ENCODE measurements at places on chromosomes 2 and 18.

GRCh38 chr2:241272303-241273209 lies 42.9 kb downstream of the HDLBP start:
- DNase-seq, result peak; percentile 45

GRCh38 chr2:181005326-181005655 lies 24.9 kb downstream of the UBE2E3 start:
- no peak for DNase-seq

DNA sequence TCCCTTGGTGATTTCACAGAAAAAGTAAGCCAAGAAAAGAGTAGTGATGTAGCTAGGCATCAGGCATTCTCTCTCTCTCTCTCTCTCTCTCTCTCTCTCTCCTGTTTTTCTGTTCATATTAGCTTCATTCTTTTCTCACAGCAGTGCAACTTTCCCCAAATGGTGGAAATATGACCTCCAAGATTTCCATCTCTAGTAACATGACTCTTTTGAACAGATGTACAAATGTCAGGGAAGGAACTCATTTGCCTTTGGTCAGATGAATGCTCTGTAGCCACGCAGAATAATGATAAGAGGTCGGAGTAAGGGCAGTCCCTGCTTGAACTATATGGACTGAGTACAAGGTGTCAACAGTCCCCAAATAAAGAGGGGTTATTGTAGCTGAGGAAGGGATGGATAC lies 316.2 kb downstream of the GALNT13 start:
- DNase-seq, result no peak

DNA sequence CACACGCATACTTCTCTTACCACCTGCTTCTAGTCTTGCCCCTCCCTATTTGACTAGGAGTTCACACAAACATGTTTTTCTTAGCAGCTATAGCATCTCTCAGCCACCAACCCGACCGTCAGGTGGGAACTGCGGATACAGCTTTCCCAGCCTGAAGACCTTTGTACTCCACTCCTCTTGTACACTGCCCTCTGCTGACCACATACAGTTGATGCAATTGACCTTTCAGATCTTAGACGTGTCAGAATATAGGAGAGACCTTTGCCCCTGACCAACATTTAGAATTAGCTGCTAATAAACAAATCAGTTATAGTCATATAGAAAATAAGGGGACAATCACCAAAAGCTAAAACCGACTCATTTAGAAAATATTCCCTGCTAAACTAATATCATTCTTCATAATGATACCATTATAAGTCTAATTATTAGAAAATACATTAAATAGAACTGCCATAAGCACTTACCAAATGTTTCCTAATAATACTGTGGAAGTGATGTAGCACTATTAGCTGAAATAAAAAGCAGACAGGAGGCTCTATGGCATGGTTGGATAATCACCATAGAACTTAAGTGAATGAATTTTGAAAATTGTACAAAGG lies 208.4 kb downstream of the RAD51AP2 start:
- peak; percentile 91 for DNase-seq

DNA sequence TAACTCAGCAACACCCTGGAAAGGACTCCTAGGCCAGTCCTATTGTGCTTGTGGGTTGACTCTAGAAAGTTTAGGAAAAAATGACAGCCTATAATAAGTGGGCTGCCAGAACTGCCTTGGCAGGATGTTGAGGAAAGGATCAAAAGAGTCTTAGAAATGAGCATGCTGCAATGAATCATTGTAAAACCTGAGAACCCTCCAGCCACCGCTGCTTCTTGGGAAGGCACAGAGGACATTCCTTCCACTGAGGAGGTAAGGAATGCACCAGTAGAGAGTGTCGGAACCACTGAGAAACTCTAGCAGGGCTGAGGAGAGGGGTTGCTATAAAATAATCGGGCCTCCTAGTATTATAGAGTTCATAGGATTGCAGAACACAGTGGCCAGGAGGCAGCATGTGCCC lies 146.7 kb upstream of the SMIM21 start:
- no peak for DNase-seq

- no peak for DNase-seq
Measured at GRCh38 chr2:149029307-149029965, 9.1 kb upstream of the LYPD6B start.

DNA sequence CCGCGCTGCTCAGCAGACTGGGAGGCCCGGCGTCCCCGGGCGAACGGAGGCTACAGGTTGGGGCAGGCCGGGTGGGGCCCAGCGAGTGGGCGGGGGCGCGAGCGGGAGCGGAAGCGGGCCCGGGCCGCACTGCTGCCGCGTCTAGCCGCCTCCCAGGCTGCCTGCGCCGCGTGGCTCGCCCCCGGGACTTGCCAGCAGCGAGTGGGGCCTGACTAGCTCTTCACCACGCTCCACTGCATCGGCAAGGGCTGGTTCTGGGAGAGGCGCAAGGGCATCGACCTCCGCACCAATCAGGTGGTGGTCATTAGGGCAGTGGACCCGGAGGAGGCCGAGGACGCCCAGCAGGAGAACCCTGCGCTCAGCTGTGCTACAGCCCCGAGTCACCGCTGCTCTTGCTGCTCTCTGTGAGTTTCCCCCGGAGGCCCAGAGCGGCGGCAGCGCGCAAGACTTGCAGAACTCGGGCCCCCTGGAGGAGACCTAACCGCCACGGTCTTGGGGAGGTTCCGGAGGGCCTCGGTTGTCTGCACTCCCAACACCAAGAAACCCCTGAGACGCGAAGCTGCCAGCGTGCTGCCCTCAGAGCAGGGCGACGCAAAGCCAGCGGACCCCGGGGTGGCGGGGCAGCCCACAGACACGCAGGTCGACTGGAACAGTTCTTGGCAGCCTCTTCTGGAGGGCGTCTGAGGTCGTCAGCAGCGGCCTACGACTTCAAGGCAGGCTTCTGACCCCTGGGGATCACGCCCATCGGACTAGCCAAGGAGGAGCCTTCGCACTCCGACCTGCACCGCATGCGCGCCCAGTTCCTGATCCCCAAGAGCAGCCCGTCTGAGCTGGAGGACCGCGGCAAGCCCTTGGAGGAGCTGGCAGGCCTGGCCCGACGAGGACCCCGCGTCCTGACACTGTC lies 27.2 kb upstream of the PTPN2 start:
- peak; percentile 4 for DNase-seq

DNA sequence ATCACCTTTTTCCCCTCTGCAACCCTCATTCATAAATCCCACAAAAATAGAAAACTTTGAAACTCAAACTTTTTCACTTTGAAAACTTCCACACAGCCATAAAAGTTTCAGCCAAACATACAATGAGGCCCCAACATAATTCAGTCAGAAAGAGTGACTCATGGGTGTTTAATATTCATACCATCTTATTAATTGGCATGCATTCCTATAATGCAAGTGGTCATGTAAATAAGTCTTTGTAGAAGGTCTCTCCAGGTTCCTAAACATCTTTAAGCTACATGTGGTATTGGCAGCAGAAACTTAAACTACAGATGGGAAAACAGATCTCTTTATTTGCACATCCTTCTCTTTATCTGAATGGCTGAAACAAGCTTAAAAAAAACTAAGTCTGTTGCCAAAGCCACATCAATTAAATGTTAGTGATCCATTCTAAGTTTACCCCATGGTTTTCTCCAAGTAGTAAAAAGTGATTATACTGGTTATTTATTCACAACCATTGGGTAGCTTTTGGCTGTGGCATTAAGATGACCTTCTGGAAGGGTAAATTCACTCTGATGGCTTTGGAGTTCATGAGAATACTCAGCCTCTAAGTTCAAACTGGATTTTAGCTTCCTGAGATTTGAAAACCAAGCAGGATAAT lies 70.2 kb upstream of the LYPD1 start:
- no peak for DNase-seq

DNA sequence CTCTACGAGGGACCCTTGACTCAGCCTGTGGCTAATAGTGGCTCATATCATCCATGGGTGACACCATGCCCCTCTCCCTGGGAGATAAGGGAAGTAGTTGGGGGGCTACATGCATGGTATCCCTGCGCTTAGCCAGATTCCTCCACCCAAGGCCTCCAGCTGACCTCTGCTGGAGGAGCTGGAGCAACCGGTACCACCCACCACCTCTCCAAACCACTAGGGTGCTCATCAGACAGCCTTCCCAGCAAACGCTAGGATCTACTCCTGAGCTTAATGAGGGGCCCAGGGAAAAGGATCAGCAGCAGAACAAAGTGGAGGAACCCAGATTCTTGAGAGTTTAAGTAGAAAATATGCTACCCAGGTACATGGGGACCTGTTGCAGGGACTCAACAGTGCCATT lies 75.9 kb upstream of the CAPN13 start:
- peak; percentile 53 for DNase-seq

DNA sequence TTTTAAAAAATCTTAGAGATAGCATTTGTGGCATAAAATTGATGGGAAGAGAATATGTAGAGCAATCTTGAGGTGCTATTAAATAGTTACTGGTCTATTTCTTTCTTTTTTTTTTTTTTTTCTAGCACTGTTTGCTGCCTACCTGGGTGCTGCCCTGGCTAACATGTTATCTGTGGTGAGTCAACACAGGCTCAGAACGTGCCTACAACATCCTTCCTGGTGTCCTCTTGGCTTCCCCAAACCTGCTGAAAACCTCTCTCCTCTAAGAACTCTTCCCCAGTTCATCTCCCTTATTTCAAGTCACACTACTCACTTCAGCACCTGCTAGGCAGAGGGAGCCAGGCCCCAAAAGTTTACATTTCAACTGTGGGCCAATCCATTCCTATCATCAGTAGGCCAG lies 45.1 kb upstream of the SLC14A1 start:
- DNase-seq, result no peak

DNA sequence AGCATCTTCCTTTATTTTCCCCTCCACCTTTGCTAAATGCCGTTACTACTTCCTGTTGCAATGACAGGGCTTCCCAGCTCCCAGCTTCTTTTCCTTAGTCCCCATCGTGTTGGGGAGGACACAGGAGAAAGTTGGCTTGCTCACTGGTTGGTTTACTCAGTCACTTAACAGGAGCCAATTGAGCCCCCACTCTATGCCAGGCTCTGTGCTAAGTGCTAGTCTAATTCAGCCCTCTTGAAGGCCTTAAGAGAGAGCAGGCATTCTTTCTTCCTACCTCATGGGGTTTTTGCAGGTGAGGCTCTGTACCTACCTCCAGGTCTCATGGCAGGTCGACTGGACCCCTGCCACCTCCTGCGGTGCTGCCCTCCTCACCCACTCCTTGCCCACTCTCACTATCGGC lies 20.1 kb downstream of the TANC1 start:
- peak; percentile 23 for DNase-seq

- DNase-seq, result no peak
Measured at GRCh38 chr2:101461381-101461780, 13.5 kb downstream of the RFX8 start.

- DNase-seq, result no peak
Measured at GRCh38 chr2:191512216-191512835, 165.6 kb upstream of the NABP1 start.

DNA sequence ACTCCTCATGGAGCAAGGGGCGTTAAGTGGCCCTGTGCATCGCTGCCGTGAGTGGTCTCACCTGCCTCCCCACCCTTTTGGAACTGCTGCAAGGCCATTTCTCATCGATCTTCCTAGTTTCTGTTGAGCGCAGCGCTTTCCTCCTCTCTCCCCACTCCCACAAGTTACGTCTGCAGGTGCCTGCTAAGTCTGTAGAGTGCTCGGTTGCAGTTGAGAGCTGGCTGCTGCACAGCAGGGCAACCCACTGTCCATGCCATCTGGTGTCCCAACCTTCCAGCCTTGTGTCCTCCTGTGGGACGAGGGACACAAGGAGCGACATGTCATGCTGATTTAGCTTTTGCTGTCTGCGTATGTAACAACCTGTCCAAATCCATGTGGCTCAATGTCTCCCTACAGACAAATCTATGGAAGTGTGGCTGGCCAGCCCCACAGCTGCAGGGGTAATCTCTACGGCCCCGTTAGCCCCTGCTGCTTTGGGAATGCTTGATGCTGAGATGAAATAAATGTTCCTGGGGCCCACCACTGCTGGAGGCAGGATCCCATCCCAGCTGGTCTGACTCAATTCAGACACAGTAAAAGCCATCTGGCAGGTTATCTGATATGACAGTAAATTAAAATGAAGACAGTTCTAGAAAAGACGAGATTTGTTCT lies 68.1 kb upstream of the TCF7L1 start:
- peak; percentile 74 for DNase-seq

DNA sequence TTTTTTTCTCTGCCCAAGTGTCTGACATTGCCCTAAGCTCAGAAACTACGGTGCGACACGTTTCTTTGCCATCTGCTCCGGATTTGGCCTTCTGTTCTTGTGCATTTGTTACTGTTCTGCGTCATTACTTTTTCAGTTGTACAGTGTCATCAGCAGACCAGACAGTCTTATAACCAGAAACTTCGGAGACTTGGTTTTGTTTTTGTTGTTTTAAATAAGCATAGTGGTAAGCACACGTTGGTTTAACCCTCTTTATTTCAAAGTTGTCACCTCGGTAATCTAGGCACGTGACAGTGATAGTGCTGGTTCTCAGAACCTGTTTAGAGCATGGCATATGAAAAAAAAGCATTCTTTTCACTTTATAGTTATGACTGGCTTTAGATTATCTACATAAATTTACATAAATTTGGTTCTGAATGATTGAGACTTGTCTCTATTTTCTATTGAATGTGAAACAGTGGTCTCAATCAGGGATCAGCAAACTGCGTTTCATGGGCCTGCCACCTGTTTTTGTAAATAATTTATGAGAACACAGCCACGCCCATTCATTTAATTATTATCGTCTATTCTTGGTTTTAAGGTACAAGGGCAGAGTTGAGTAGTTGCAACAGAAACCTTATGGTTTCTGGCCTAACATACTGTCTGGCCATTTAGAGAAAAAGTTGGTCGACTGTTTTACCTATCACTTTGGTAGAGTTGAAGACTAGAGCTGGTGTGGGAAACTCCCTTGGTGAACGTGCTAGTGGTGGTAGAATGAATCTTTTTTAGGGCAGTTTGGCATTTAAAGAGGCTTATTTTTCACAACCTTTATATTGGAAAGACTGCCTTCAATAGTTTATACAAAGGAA lies 106.5 kb downstream of the ZNF532 start:
- no peak for DNase-seq

Data from mesendoderm (in vitro differentiated cells).